Endodermal cell (in vitro differentiated cells): ENCODE measurements at places on chromosomes 11 and 22.

GRCh38 chr22:45639747-45640102 is 31.9 kb upstream of the ATXN10 start:
- DNase-seq = no peak
- H3K4me3 ChIP-seq = no peak overlapping the region
- no peak overlapping the region for H3K27ac ChIP-seq
- H3K27me3 ChIP-seq = peaks cover 3% of the 10 kb centered on the region
- H3K4me1 ChIP-seq = no peaks in the 10 kb centered on the region

- H3K27me3 ChIP-seq = no peaks in the 10 kb centered on the region
- peak overlapping the region; percentile 72 for H3K27ac ChIP-seq
- no peak overlapping the region for H3K4me3 ChIP-seq
Measured at GRCh38 chr11:68011051-68011943, 1.2 kb downstream of the ALDH3B1 start.

GRCh38 chr11:121936370-121936769 is 179.6 kb downstream of the BLID start:
- H3K27me3 ChIP-seq = peaks cover 5% of the 10 kb centered on the region
- DNase-seq = no peak
- no peaks in the 10 kb centered on the region for H3K36me3 ChIP-seq
- H3K27ac ChIP-seq = no peak overlapping the region

DNA sequence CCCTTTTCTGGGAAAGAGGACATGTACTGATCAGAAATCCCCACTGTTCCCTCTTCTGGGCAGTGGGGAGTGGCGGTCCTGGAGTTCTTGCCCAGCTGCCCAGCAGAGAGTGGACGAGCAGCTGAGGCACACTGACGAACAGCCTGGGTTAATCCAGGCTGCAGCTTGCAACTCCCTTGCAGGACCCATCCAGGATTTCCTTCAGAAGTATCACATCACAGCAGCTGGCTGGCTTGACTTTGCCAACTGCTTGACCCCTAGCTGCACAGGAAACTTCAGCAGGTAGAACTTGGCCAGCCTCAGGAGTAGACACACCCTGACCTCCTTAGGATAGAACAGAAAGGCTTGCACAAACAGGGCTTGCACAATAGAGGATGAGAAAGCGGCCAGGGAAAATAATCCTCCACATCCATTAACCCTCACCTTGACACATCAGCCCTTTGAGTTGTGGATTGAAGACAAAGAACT is 27.9 kb upstream of the FZD4 start:
- no peak for DNase-seq
- H3K27ac ChIP-seq = no peak overlapping the region
- H3K4me3 ChIP-seq = no peak overlapping the region

DNA sequence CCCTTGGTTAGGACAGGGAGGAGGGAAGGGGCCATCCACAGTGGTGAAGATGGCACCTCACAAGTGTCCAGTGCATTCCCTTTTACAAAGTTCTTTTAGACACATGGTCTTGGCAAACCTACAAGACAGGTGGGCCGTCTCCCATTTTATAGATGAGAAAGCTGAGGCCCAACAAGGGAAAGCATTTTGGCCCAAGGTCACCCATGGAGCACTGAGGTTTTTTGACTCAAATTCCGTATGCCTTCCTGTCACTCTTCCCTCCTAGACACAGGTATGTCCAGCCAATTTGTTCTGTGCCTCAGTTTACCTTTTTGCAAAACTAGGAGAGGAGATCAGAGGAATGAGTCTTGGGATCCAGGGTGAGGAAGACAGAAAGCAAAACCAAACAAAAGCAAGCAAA is 1.2 kb downstream of the C1QTNF4 start:
- DNase-seq = no peak
- no peaks in the 10 kb centered on the region for H3K4me1 ChIP-seq
- H3K36me3 ChIP-seq = no peaks in the 10 kb centered on the region
- H3K27me3 ChIP-seq = peaks cover 30% of the 10 kb centered on the region
- no peak overlapping the region for H3K27ac ChIP-seq

DNA sequence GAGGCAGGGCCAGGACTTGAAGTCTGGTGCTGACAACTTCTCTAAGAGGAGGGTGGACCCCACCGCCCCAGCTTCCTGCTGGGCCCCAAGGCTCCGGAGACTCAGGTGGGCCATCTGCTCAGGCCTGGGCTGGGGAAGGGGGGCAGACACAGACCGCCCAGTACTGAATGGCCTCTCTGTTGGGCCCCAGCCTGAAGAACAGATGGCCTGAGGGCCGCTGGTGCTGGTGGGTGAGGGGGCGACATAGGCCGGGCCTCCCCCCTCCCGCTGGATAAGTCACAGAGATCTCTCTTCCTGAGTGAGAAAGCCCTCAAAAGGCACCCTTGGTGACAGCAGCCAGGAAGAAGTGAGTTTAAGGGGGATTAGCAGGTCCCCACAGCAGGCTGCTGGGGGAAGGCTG is 12.5 kb upstream of the TP53I11 start:
- no peaks in the 10 kb centered on the region for H3K36me3 ChIP-seq
- H3K27me3 ChIP-seq = no peaks in the 10 kb centered on the region
- no peak overlapping the region for H3K27ac ChIP-seq
- no peak overlapping the region for H3K4me3 ChIP-seq

- H3K27me3 ChIP-seq = no peaks in the 10 kb centered on the region
- no peak overlapping the region for H3K4me3 ChIP-seq
- no peaks in the 10 kb centered on the region for H3K4me1 ChIP-seq
- H3K27ac ChIP-seq = peak overlapping the region; percentile 36
- no peak for DNase-seq
- peaks cover 24% of the 10 kb centered on the region for H3K36me3 ChIP-seq
Measured at GRCh38 chr11:68354148-68354872, 41.9 kb downstream of the LRP5 start.

DNA sequence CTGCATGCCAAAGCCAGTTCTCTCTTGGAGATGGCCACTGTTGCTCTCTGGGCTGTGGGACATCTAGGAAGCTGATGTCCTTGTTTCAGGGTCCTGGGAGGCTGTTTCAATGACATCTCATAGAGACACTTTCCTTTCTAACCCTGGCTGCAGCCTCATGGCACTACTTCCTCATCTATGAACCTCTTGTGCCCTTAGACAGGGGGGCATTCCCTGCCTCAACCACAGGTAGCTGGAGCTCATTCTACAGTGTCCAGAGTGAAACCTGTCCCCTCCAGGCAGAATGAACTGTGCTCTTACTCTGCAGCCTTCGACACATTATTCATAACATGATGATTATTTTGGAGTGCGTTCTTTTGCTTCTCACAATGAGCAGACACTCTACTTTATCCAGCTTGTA is 309.2 kb downstream of the ST3GAL4 start:
- H3K36me3 ChIP-seq = no peaks in the 10 kb centered on the region
- no peaks in the 10 kb centered on the region for H3K27me3 ChIP-seq
- H3K4me3 ChIP-seq = no peak overlapping the region
- H3K27ac ChIP-seq = no peak overlapping the region

- no peak overlapping the region for H3K4me3 ChIP-seq
- H3K36me3 ChIP-seq = no peaks in the 10 kb centered on the region
- no peak overlapping the region for H3K27ac ChIP-seq
- no peak for DNase-seq
- no peaks in the 10 kb centered on the region for H3K27me3 ChIP-seq
Measured at GRCh38 chr22:27823221-27823620, 21.7 kb upstream of the MN1 start.

DNA sequence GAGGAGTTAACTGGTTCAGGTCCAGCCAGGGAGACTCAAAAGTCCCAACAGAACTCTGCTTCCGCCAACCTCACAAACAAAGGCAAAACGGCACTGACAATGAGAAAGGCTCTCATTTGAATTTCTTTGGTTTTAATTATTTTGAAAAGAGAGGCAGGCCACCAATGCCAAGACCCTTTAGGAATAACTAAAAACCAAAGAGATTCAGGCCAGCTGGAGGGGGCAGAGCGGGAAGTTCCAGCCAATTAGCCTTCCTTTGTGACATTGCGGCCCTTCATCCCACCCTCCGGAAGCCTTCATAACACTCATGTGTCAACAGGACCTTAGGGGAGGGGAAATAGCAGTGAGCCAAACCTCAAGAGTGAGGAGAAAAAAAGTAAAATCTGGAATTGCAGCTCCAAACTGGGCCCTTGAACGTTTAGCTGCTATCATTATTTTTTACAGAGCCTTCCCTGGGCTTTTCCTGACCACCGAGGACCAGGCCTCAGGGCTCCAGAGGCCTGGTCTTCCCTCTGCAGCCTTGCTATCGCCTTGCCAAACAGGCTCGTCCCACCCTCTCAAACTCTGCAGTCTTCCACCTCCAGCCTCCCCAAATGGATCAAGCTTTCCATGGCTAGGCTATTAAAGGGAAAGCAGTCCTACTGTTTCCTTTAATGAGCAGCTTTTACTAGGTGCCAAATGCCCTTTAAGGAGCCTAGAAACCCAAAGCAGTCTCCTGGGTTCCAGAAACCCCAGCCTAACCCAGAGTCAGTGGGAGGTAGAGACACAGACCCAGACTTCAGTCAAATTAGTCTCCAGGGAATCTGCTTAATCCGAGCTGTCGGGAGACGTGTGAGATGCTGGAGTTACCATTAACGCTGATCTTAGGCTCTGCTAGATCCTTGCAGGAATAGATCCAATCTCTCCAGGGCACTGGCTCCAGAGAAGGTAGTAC is 114.2 kb downstream of the CCDC34 start:
- peaks cover 8% of the 10 kb centered on the region for H3K4me1 ChIP-seq
- H3K4me3 ChIP-seq = no peak overlapping the region
- no peaks in the 10 kb centered on the region for H3K36me3 ChIP-seq
- no peaks in the 10 kb centered on the region for H3K27me3 ChIP-seq

GRCh38 chr22:49934160-49934890 is 15.9 kb downstream of the CRELD2 start:
- DNase-seq = no peak
- H3K4me1 ChIP-seq = no peaks in the 10 kb centered on the region
- no peak overlapping the region for H3K4me3 ChIP-seq
- H3K27me3 ChIP-seq = peaks cover 15% of the 10 kb centered on the region

GRCh38 chr11:122671400-122671891 is 15.9 kb downstream of the UBASH3B start:
- H3K4me1 ChIP-seq = no peaks in the 10 kb centered on the region
- H3K27me3 ChIP-seq = peaks cover 17% of the 10 kb centered on the region
- DNase-seq = no peak
- H3K4me3 ChIP-seq = no peak overlapping the region
- H3K27ac ChIP-seq = no peak overlapping the region
- H3K36me3 ChIP-seq = peaks cover 6% of the 10 kb centered on the region

- peaks cover 10% of the 10 kb centered on the region for H3K27me3 ChIP-seq
- peak overlapping the region; percentile 87 for H3K27ac ChIP-seq
- no peaks in the 10 kb centered on the region for H3K4me1 ChIP-seq
- no peak for DNase-seq
- H3K4me3 ChIP-seq = no peak overlapping the region
Measured at GRCh38 chr22:43326331-43327156, 16.6 kb downstream of the SCUBE1 start.

GRCh38 chr11:65420979-65421793 is 1.4 kb upstream of the NEAT1 start:
- H3K27me3 ChIP-seq = no peaks in the 10 kb centered on the region
- H3K27ac ChIP-seq = peak overlapping the region; percentile 99
- H3K4me3 ChIP-seq = peak overlapping the region; percentile 75
- DNase-seq = peak; percentile 83
- H3K36me3 ChIP-seq = peaks cover 4% of the 10 kb centered on the region

- no peak for DNase-seq
- no peaks in the 10 kb centered on the region for H3K27me3 ChIP-seq
- no peaks in the 10 kb centered on the region for H3K36me3 ChIP-seq
- H3K4me1 ChIP-seq = peaks cover 13% of the 10 kb centered on the region
- no peak overlapping the region for H3K27ac ChIP-seq
Measured at GRCh38 chr22:31081963-31082605, 966 bp downstream of the SMTN start.

- no peak overlapping the region for H3K27ac ChIP-seq
- no peak for DNase-seq
- H3K36me3 ChIP-seq = no peaks in the 10 kb centered on the region
- no peak overlapping the region for H3K4me3 ChIP-seq
Measured at GRCh38 chr11:3983101-3983500, 111.5 kb upstream of the RRM1 start.

DNA sequence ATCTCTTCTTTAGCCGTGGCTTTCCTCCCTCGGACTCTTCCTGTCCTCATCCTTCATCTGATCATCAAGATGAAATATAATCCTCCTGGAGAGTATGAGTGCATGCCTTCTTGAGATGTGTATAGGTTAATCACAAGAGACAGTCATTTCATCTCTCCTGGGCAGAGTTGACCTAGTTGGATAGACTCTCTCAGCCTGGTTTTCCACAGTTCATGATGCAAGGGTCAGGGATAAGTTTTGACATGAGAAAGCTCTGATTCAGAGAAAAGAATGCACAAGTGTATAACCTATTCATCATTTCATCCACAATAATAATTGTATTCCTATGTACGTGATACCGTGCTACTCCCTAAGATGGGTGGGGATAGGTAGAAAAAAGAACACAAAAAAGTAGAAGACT is 33.2 kb upstream of the CCDC90B start:
- H3K36me3 ChIP-seq = no peaks in the 10 kb centered on the region
- H3K4me1 ChIP-seq = peaks cover 9% of the 10 kb centered on the region
- H3K27ac ChIP-seq = no peak overlapping the region
- no peak overlapping the region for H3K4me3 ChIP-seq

GRCh38 chr11:66316849-66317251 is at the start of gene CD248:
TSS of gene CD248 (minus strand) at chr11:66317044. CDS start at chr11:66317027, 17 bp downstream.
- DNase-seq = peak; percentile 81
- H3K27me3 ChIP-seq = no peaks in the 10 kb centered on the region

GRCh38 chr11:84292006-84292405 is 1005.8 kb upstream of the CCDC90B start:
- H3K27ac ChIP-seq = no peak overlapping the region
- no peak overlapping the region for H3K4me3 ChIP-seq
- H3K27me3 ChIP-seq = no peaks in the 10 kb centered on the region
- H3K4me1 ChIP-seq = no peaks in the 10 kb centered on the region
- H3K36me3 ChIP-seq = no peaks in the 10 kb centered on the region

- peaks cover 3% of the 10 kb centered on the region for H3K4me1 ChIP-seq
- no peaks in the 10 kb centered on the region for H3K36me3 ChIP-seq
Measured at GRCh38 chr22:44546686-44547310, 48.8 kb upstream of the RTL6 start.

DNA sequence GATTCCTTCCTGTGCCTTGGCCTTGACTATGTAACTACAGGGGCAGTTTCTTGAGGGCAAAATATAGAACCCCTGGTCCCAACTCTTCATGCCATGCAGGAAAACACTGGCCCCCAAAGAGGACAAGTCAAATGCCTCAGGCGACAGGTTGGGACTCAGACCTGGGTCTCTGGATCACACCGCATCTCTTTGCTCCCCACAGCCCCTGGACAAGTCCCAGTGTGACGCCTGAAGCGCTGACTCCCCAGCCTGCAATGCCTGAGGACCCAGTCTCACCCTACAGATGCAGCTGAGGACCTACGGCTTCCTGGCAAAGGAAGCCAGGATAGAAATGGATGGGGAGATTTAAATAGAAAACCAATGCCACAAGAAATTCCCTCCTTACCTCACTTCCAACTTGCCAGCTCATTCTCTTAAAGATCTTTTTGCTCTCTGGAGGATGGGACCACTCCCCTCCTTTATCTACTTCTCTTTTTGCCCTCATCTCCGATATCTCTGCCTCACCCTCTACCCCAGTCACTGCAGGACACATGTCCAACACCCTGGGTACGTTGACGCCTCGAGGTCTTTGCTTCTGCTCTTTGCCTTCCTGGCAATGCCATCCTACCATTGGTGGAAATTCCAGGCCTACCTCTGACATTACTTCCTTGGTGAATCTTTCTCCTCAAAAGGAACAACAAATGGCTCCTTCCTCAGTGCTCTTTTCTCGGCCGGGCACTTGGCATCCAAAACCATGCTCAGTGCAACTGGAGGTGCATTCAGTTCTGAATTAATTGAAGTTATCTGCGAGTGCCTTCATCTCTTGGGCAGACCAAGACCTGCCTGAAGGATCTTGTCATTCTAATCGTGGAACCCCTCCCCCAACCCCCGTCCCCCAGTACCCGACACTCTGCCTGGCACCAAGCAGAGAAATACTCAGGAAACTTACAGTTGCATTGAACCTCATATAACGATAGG is 2.0 kb upstream of the PRDM11 start:
- H3K36me3 ChIP-seq = no peaks in the 10 kb centered on the region
- no peak overlapping the region for H3K4me3 ChIP-seq
- H3K4me1 ChIP-seq = no peaks in the 10 kb centered on the region
- H3K27me3 ChIP-seq = peaks cover 61% of the 10 kb centered on the region
